ENCODE measurements at places on chromosomes 7 and 10.

DNA sequence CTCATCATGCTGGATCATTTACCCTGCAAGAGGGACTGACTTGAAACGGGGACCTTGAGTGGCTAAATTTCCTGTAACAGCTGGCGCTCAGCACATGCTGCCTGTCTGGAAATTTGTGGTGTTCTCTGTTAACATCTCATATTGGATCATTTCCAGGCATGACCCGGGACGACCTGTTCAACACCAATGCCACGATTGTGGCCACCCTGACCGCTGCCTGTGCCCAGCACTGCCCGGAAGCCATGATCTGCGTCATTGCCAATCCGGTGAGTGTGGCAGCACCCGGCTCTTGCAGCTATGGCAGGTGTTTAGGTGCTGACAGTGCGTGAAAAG, 9.9 kb downstream of the MDH2 start:
- DNase-seq = no peak

GRCh38 chr7:6649241-6649961, 12.3 kb downstream of the ZNF316 start:
- DNase-seq = no peak

GRCh38 chr10:99394761-99395386, 35.5 kb downstream of the GOT1 start:
- no peak for DNase-seq

GRCh38 chr7:25735674-25736242, 416.2 kb upstream of the NFE2L3 start:
- no peak for DNase-seq

DNA sequence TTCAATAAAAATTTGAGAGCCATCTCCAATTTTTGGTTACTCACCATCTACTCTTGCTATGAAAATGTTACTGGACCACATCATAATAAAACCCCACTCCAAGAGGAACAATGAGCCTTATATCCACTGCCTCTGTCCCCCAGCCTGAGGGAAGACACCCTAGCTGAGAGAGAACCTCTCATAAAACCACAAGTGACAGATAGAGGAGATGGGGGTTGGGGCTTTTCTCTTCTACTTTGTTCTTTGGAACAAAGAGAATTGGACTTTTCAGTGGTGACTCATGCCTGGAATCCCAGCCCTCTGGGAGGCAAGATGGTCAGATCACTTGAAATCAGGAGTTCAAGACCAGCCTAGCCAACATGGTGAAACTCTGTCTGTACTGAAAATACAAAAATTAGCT, 27.6 kb upstream of the TAS2R16 start:
- no peak for DNase-seq

DNA sequence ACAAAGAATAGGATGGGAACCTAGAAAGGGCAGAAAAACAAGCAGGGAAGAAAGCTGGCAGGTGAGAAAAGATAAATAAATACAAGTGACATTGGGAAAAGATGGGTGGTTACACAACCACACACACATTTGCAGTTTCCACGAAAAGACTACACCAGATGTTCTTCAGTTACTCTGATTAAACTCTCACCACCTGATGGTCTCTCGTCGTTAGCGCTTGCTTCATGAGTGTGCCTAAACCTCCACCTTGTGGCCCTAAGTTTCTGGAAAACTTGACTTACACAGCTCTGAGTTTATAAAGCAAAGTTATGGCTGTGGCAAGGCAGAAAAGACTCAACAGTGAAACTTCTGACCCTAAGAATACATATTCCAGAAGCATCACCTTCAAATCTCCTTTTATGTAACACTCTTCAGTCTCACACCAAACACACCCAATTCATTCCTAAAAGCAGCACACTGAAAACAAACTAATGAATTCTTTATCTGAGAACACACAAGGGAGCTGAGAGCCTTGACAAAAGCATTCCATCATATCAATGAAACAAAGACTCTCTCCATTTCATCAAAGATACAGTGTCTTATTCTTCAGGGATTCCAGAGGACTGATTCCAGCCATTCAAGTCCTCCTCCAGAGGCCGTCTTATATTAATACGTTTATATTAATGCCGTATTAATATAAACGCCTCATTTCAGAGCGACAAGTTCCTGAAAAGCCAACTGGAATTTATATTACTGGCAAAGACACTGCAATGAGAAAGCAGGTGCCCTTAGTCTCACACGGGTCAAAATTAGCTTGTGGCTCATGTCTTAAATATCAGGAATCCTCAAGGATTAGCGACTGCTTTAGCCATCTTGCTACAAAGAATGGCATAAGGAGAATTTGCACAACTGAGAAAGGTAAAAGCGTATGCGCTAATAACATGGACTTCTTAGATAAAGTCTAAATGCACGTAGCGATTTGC, 77.6 kb downstream of the RNF216 start:
- DNase-seq = no peak

- DNase-seq = no peak
Measured at GRCh38 chr10:124042656-124043309, 50.6 kb downstream of the CHST15 start.

DNA sequence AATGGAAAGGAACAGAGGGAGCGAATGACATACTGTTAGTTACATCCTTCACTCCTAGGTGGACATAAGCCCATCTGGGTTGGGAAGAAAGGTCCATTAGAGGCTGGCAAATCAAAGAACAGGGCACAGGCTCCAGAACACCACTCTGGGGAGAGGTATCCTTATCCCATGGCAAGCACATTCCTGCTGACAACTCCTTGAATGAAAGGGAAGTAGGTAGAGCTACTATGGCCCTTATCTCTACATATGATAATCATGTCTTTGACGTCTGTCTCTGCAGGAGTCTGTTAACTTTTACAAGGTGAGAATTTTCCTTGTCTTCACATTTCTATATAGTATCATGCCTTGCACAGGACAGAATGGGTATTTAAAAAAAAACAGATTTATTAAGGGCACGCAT, 10.4 kb downstream of the DENND11 start:
- DNase-seq = no peak

- no peak for DNase-seq
Measured at GRCh38 chr7:95454438-95455045, 19.7 kb upstream of the PON2 start.

DNA sequence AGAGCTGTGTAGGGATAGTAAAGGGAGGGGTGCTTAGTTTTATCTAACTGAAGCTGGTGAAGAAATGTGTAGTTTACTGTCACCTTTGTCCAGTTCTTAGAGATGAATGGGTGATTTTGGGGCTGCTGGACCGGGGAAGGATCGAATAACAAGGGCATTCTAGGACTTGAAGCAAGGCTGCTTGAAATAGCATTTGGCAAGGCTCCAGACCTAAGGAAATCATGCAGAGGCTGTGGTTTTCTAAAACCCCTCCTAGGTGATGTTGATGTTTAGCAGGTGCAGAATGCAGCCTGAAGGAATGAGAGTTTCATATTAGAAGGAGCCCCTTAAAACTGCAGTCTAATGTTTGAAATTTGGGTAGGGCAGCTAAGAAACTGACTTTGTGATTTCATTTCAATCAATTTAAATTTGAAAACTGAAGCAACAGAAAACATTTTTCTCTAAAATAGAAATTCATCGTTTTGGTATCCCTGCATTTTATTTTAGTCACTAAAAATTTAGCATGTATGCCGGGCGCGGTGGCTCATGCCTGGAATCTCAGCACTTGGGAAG, 68.5 kb downstream of the TET1 start:
- no peak for DNase-seq

DNA sequence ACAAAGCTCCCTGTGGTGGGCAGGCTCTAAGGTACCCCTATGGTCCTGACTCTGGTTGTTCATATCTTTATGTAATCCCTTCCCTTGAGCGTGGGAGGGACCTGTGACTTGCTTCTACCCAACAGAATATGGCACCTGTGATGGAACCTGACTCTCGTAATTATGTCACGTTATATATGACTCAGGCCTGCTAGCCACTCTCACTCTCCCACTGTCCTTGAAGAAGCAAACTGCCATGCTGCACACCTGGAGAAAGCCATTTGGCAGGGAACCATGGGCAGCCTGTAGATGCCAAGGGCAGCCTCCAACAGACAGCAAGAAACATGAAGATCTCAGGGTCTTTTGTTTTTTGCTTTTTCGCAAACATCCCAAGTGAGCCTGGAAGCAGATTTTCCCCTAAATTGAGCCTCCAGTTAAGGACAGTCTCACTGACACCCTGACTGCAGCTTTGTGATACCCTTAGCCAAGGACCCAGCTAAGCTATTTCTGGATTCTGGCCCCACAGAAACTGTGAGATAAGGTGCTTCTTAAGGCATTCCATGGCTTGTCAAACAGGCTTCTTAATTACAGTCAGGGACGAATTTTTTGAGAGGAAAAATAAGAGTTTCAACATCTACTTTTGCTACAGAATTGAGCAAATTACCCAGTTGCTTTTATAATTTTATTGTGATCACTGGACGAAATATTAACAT, 49.6 kb downstream of the IFIT5 start:
- DNase-seq = no peak

DNA sequence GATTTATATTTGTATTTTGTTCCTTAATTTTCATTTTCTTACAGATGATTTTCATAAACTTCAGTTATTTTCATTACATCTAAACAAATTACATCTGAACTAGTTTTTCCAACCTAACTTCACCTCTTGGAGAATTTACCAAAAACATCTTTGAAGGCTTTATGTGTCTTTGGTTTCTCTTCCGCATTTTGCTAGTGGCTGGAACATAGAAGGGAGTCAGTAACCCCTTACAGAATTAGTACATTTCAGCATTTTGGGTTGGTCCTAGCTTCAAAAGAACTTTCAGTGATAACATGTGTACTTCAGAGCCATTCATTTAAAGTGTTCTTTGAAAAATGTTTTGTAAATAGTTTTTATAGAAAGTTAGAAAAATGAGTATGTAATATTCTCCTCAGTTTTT, 169.8 kb upstream of the MTPN start:
- no peak for DNase-seq

GRCh38 chr7:12783421-12784095, 96.1 kb downstream of the ARL4A start:
- DNase-seq = no peak

GRCh38 chr10:106513352-106513771, 651.1 kb downstream of the SORCS1 start:
- DNase-seq = no peak

- DNase-seq = no peak
Measured at GRCh38 chr10:44292390-44293002, 92.4 kb downstream of the CXCL12 start.

DNA sequence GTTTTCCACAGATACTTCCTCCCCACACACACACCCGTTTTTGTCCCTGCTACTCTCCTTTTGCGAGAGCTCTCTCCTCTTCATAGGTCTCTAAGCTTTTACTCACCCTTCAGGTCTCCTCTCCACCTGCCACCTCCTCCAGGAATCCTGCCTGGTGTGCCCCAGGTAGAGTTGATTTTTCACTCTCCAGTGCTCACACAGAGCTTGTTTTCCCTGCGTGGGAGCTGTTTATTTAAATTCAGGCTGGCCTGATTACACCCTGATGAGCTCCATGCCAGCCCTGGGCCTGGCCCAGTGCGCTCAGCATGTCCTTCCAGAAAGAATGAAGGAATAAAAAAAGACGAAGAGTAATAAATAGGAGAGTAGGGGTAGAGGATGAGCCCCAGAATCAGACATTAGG, 7.5 kb upstream of the CLDN4 start:
- DNase-seq = no peak

- no peak for DNase-seq
Measured at GRCh38 chr7:155210356-155210755, 87.3 kb upstream of the INSIG1 start.

GRCh38 chr7:127905491-127906330, 125.5 kb downstream of the LRRC4 start:
- DNase-seq = no peak

DNA sequence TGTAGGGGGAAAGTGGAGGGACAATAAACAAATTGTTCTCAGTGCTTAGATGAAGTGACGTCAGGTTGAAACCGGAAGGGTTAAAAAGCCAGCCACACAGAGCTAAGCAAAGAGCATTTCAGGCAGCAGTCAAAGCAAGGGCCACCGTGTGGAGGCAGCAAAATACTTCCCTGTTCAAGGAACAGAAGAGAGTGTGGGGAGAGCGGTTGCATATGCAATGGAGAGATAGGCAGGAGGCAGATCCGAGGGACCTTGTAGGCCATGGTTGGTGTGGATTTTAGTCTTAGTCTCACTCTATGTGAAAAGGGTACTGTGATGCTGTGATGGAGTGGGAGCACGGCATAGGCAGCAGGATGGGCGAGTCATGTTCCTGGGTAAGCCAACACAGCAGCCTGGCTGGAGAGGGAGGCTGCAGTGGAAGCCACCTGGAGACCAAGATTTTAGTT, 3.8 kb upstream of the STN1 start:
- DNase-seq = no peak

DNA sequence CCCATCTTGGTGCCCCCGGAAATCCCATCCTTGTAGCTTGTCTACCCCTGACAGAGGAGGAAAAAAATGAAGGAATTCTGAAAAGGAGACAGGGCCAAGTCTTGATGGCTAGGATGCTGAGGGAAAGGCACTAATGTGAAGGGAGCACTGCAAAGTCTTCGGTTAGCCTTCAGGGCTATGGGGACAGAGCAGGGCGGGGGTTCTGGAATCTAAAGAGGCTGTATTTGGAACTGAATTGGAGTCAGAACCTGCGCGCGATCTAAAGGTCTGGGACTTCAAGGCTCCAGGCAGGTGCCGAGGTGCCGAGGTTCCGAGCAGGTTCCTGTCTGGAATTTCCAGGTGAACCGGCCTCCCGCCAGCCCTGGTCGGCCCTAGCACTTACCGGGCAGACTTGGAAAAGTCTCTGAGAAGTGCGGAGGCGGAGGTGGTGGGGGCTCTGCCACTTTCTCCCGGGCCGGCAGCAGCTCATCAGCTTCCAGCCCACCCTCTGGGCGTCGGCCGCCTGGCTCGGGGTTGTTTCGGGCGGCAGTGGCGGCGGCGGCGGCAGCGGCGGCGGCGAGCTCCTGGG, 781 bp downstream of the GBX1 start:
- no peak for DNase-seq

DNA sequence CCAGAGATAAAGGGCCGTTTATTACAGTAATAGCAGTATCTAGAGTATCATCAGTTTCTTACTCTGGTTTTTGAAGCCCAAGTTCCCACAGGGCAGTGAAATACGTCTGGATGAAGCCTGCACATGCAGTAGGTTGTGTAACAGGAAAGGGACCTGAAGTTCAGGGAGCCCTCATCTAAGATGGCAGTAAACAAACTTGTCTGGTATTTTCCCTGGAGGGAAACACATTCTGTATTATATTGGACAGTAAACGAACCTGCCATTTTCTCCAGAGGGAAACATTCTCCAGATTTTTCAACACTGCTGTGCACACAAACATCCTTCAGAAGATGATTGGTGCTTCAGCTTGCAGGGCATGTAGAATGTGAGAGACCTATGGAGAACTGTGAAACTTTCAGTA, 189.9 kb downstream of the TFEC start:
- no peak for DNase-seq

GRCh38 chr7:129292861-129293260, 68.0 kb downstream of the AHCYL2 start:
- DNase-seq = no peak
